ENCODE measurements at places on chromosomes 5 and 9.

GRCh38 chr9:25629231-25629630 lies 49.0 kb downstream of the TUSC1 start:
- DNase-seq = no peak

- DNase-seq = no peak
Observed at GRCh38 chr5:17005107-17005828, 69.2 kb upstream of the MYO10 start.

DNA sequence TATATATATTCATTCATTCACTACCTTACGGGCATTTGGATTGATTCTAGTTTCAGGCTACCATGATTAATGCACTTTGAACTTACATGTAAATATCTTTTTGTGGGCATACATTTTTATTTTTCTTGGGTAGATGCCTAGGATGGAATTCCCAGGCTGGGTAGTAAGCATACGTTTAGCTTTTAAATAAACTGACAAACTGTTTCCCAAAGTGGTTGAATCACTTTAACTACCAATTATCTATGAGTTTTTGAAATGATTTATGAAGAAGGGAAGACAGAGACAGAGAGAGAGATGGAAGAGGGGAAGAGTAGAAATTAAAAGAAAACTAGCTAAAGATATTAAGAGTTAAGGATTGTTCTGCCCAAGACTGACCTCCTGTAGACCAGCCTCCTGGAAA lies 612.6 kb downstream of the PSAT1 start:
- DNase-seq = no peak

GRCh38 chr9:133635533-133636531 lies at the start of gene DBH:
Gene DBH (plus strand): TSS chr9:133636363. CDS start chr9:133636372, 9 bp downstream.
- DNase-seq = no peak

GRCh38 chr9:108002371-108002956 lies 512.9 kb upstream of the KLF4 start:
- no peak for DNase-seq

DNA sequence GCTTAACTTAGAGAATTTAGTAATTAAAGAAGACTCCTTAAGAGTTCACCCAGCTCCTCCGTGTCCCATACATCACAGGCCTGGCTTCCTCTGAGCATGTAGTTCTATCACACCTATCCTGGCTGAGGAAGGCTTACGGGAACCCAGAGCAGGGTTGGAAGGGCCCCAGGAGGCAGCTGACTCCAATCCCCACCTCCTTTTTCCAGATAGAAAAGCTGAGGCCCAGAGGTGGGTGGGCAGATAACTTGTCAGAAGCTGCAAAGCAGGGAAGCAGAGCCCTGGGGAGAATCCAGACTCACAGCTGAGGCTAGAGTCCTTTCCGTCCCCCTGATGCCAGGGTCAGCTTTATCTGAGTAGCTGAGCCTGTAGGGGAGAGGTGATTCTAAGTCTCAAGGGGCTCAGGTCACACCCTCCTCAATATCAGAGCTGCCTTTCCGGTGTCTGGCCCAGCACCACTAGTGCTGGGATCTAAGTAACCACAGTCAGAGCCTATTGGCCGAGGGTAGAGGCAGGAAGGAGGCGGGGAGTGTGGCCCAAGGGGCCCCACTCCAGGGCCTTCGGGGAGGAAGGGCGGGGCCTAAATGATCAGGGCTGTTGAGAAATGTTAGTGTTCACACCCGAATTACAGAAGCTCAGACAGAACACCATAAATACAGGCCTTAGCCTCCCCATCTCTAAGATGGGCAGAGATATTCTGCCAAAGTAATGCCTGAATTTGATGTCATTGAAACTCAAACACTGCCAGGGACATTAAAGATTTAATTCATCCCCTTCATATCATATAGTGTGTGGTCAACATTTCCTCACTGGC lies 9.9 kb downstream of the CCDC69 start:
- peak; percentile 88 for DNase-seq

GRCh38 chr9:126833710-126834345 lies 26.6 kb upstream of the ZBTB34 start:
- no peak for DNase-seq

DNA sequence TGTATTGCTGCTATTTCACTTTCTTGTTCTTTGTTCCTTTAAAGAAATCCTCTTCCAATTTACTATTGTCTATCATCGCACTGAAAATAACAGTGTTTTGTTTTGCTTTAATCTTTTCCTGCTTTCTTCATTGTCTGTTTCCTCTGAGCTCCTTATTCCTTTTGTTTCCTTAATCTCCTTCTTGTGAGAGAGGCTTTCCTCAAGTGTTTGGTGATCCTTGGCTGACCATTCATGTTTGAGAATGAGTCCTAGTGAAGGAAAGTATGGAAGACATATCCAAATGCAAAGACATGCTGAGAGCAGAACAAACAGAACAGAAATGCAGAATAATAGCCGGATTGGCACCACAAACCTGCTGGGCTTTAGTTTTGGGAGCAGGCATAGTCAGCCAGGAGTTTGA lies 42.0 kb upstream of the ENTREP1 start:
- DNase-seq = no peak

DNA sequence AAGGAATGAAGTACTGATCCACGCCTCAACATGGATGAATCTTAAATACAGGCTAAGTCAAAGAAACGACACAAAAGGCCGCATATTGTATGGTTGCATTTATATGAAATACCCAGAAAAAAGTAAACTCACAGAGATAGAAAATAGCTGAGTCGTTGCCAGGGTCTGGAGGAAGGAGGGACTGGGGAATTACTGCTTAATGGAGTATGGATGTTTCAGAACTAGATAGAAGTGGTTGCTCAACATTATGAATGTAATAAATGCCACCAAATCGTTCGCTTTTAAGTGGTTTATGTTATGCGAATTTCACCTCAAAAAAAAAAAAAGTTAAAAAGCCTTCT lies 784 bp upstream of the MSANTD3 start:
- no peak for DNase-seq

DNA sequence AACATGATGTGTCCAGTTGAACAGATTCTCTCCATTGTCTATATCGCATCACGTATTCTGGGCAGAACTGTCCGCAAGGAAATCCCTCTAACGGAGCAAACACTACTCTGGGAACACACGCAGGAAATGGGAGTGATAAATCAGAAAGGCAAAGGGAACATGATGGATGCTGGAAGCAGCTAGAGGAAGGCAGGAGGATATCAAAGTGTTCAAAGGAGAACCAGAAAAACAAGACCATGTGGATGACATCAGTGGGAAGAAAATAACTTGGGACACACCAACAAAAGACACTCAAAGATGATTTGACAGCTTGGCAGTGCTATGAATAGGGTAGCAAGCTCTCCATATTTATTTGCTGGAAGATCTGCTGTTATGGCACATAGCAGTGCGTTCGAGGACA lies 142.9 kb downstream of the PLK2 start:
- no peak for DNase-seq

- DNase-seq = no peak
Observed at GRCh38 chr9:115743709-115744605, 409.6 kb upstream of the PAPPA start.

- no peak for DNase-seq
Observed at GRCh38 chr9:98860871-98861293, 53.4 kb downstream of the GALNT12 start.

GRCh38 chr5:149969181-149969930 lies 8.8 kb downstream of the SLC26A2 start:
- no peak for DNase-seq

- DNase-seq = no peak
Observed at GRCh38 chr5:97182571-97183099, 412 bp downstream of the RIOK2 start.

DNA sequence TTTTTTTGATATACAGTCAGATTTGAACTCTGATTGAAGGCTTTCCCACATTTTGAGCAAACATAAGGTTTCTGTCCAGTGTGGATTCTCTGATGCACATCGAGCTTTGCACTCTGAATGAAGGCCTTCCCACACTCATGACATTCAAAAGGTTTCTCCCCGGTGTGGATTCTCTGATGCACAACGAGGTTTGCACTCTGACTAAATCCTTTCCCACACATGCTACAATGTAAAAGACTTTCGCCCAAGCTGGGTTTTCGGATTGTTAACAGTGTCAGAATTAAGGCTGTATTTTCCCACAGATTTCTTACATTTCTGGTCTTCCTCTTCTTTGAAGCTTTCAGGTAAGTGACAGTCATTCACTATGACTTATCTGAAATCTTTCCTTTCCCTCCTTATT lies 44.3 kb downstream of the GHR start:
- DNase-seq = no peak

DNA sequence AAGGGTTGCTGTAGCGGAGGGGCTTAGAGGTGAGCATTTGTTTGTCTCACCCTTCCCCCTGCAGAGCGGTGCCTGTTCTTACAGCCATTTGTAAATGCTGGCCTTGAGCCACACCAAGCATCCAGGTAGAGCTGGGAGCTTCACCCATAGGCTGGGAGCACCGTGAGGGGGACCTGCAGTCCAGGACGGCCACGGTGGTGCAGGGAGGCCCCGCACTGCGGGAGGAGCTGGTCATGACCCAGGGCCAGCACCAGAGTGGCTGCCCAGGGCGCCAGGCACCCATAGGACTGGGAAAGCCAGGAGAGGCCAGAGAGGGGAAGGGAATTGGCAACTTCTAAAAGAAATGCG lies 197.3 kb upstream of the ADAMTS16 start:
- no peak for DNase-seq

- DNase-seq = no peak
Observed at GRCh38 chr5:151270599-151270998, 17.6 kb downstream of the GM2A start.

- DNase-seq = no peak
Observed at GRCh38 chr5:78533356-78533755, 115.2 kb downstream of the LHFPL2 start.

DNA sequence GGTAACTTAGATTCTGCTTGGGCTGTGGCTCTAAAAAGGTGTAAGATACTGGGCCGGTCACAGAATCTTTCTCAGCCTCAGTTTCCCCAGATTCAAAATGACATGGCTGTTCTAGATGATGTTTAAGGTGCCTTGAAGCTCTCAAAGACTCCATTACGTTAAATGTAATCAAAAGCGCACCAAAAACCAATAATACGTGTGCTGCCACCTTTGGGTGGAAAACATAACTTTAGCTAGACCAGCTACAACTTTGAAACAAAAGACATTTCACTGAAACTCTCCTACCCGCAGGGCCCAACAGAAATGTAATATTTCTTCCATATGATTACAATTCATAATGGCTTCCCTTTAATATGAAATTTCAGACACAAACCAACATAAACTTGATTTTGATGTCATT lies 35.0 kb upstream of the PCSK5 start:
- DNase-seq = no peak

GRCh38 chr9:114746591-114747346 lies 59.1 kb downstream of the TNFSF15 start:
- DNase-seq = no peak

DNA sequence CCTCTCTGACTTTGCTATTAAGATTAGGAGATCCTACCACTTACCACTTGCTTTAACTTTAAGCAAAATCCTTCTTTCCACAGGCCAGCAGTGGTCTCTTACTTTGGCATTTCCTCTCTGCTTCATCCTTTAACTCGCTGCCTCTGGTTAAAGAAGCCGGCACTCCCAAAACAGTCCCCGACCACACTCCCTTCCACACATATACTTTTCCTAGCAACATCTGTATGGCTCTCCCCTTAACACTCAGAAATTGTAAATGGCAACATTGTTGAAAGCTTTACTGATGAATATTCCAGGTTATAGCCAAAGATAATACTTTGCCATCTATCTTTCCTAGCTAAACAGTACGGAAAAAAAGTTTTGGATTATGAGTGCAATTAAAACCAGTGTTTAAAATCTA lies 133.2 kb downstream of the MCTP1 start:
- no peak for DNase-seq

DNA sequence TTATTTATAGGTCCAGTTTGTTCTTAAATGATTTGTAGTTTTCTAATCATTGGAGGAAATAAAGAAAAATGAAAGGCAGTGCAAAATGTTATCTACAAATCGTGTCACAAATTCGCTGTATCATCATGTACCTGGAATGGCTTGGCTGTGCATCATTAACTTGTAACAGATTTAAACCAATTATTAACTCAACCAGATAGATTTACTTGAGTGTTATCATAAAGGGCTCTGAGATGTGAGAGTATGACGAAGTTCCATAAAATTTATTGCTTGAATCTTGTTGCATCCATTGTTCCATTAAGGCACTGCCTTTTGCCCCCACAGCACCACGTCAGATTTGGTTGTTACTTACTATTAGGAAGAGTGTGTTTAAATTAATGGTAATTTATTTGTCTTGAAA lies 23.5 kb downstream of the PCSK5 start:
- no peak for DNase-seq

DNA sequence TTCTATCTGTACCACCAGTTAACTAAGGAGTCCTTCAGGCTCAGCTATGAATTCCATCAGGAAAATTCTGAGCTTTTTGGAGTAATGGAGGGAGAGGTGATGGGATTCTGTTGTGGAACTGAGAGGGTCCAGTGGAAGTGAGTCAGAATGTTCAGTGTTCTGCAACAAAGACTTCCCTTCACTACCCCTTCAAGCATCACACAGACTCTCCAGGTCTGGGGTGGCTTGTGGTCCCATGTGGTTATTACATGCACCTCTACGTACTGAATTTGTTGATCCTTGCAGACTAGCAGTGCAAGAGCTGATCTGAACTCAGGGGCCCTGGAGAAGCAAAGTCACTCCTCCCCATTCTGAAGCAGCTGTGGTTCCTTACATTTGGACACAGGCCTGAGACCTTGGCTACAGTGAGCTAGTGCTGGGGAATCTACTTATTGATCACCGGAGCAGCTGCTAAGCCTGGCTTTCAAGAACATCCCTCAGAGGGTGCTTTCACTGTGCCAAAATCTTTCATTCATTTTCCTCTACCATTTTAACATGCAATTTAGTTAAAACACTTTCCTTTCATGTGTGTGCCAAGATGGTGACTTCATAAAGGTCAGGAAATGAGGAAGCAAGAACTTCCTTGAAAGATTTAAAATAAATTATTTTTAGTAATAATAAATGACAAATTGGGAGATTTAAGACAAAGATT lies 75.0 kb upstream of the TNC start:
- no peak for DNase-seq

DNA sequence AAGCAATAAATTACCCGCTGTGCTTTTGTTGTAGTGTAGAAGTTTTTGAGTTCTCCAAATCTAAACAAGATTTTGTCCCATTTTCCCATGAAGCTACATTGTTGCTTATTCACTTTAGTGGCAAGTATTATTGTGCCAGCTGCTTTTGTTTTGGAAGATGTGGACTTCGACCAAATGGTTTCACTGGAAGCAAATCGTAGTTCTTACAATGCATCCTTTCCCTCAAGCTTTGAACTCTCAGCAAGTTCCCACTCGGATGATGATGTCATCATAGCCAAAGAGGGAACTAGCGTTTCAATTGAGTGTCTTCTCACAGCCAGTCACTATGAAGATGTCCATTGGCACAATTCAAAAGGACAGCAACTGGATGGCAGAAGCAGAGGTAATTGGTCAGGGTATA lies 10.9 kb downstream of the MFAP3 start:
- DNase-seq = no peak

Measured in stimulated activated CD4-positive, alpha-beta T cell treated with anti-CD3 and anti-CD28 coated beads, Interleukin-1b, Interleukin-23, amount 100 ng/mL, for 48 hours (primary cell).